ENCODE measurements at places on chromosomes 5 and 9. TPM values are rescaled to one million over a fixed set of nuclear protein-coding genes. Genes with fewer than 3 reads are reported as not detected.

DDX4 gene
- total RNA-seq = not detected

SLC6A19 gene
- total RNA-seq = not detected

PTCD2 gene
- total RNA-seq = 10.4 TPM

SPATA6L gene
- total RNA-seq = 0.18 TPM

OLFML2A gene
- total RNA-seq = 2.1 TPM

CDH9 gene
- total RNA-seq = 0.59 TPM

USP20 gene
- total RNA-seq = 11.3 TPM

ZFP37 gene
- 2.4 TPM for total RNA-seq

TMEM215 gene
- total RNA-seq = not detected

POLR3G gene
- total RNA-seq = 16.3 TPM

CAMK2A gene
- total RNA-seq = 3.3 TPM

TOMM5 gene
- total RNA-seq = 163 TPM

C1QTNF3 gene
- total RNA-seq = 0.30 TPM

TSLP gene
- total RNA-seq = 0.42 TPM

PTGER4 gene
- 2.7 TPM for total RNA-seq

UIMC1 gene
- 30.9 TPM for total RNA-seq

KYAT1 gene
- total RNA-seq = 6.5 TPM

ICE1 gene
- 42.1 TPM for total RNA-seq

ENHO gene
- not detected for total RNA-seq

ALG2 gene
- total RNA-seq = 43.5 TPM

FGF18 gene
- total RNA-seq = 0.05 TPM

HRH2 gene
- total RNA-seq = not detected

GRM6 gene
- total RNA-seq = not detected

CACFD1 gene
- total RNA-seq = 10.4 TPM

TRAF1 gene
- 2.1 TPM for total RNA-seq

GABRB2 gene
- total RNA-seq = 0.30 TPM

DRD1 gene
- total RNA-seq = not detected

FBXL7 gene
- total RNA-seq = 5.3 TPM

MAMDC2 gene
- total RNA-seq = 0.30 TPM

CCL27 gene
- 0.59 TPM for total RNA-seq

IL3 gene
- total RNA-seq = not detected

POLR1E gene
- total RNA-seq = 23.8 TPM

ATOX1 gene
- total RNA-seq = 103 TPM

PCDHA1 gene
- 0.09 TPM for total RNA-seq

CBY3 gene
- not detected for total RNA-seq

SLC4A9 gene
- total RNA-seq = not detected

COL23A1 gene
- total RNA-seq = not detected

S1PR3 gene
- total RNA-seq = 11.9 TPM

ARID3C gene
- total RNA-seq = not detected

STRBP gene
- 3.3 TPM for total RNA-seq

KCNIP1 gene
- not detected for total RNA-seq

EMB gene
- 5.0 TPM for total RNA-seq

TAF11L14 gene
- total RNA-seq = not detected

FAM78A gene
- total RNA-seq = 0.74 TPM

PCSK5 gene
- total RNA-seq = 10.7 TPM

RELL2 gene
- 3.9 TPM for total RNA-seq

ASTN2 gene
- total RNA-seq = 10.6 TPM

NUTM2F gene
- total RNA-seq = not detected

ECSCR gene
- total RNA-seq = 0.74 TPM

MACIR gene
- total RNA-seq = 8.0 TPM

ADGRD2 gene
- not detected for total RNA-seq

MRPS30 gene
- total RNA-seq = 51.0 TPM

SLC6A3 gene
- not detected for total RNA-seq

SLCO4C1 gene
- total RNA-seq = not detected

SMIM33 gene
- total RNA-seq = not detected

NKD2 gene
- not detected for total RNA-seq

MARCHF3 gene
- total RNA-seq = 58.2 TPM

AQP3 gene
- total RNA-seq = 0.59 TPM

COX7C gene
- total RNA-seq = 144 TPM

All from smooth muscle cell of the umbilical artery (primary cell).